ENCODE measurements at places on chromosomes 1 and 21. TPM values are rescaled to one million over a fixed set of nuclear protein-coding genes. Genes with fewer than 3 reads are reported as not detected.

TMEM269 gene
- total RNA-seq, result not detected

FMO2 gene
- total RNA-seq, result not detected

SUSD4 gene
- total RNA-seq, result 1.1 TPM

KRTAP13-2 gene
- not detected for total RNA-seq

ACTL8 gene
- not detected for total RNA-seq

FCN3 gene
- not detected for total RNA-seq

TCEA3 gene
- 6.2 TPM for total RNA-seq

FAAH gene
- 0.75 TPM for total RNA-seq

COL11A1 gene
- 356 TPM for total RNA-seq

GRIK3 gene
- not detected for total RNA-seq

KANK4 gene
- total RNA-seq, result not detected

SAMD13 gene
- 0.27 TPM for total RNA-seq

SYCP1 gene
- not detected for total RNA-seq

INTS11 gene
- 66.5 TPM for total RNA-seq

ORC1 gene
- total RNA-seq, result 7.2 TPM

CELA3A gene
- not detected for total RNA-seq

SLC30A7 gene
- 32.4 TPM for total RNA-seq

FCRL1 gene
- not detected for total RNA-seq

NPHS2 gene
- not detected for total RNA-seq

OSBPL9 gene
- 54.4 TPM for total RNA-seq

HFM1 gene
- not detected for total RNA-seq

GPR61 gene
- total RNA-seq, result not detected

TRABD2B gene
- not detected for total RNA-seq

TNFRSF8 gene
- not detected for total RNA-seq

FNBP1L gene
- 5.5 TPM for total RNA-seq

LCE1C gene
- total RNA-seq, result not detected

S100A8 gene
- total RNA-seq, result not detected

AGO1 gene
- total RNA-seq, result 25.4 TPM

ANP32E gene
- 67.3 TPM for total RNA-seq

GADD45A gene
- total RNA-seq, result 80.5 TPM
